ENCODE measurements at places on chromosomes 1 and 21.

DNA sequence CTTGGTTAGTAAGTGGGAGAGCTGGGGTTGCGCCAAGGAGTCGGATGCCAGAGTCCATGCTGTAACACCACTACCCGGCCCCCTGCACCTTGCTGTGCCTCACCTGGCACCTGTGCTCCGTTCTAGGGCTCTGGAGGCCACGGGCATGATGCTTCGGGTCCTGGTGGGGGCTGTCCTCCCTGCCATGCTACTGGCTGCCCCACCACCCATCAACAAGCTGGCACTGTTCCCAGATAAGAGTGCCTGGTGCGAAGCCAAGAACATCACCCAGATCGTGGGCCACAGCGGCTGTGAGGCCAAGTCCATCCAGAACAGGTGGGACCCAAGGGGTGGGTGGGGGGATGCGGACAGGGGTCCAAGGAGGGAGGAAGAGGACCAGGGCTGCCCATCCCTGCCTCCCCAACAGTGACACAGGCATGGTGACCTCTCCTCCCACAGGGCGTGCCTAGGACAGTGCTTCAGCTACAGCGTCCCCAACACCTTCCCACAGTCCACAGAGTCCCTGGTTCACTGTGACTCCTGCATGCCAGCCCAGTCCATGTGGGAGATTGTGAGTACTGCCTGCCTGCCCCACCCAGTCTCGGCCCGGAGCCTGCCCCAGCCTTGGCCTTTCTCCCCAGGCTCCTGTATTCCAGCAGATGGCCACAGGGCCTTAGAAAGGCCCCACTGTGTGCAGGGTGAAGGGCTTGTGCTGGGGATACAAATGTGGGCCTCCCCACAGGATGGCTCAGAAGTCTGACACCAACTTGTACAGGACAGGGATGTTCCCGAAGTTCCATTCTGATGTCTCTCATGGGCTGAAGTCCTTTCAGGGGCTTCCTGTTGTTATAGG is 9.6 kb upstream of the HTR6 start:
- no peak for DNase-seq

DNA sequence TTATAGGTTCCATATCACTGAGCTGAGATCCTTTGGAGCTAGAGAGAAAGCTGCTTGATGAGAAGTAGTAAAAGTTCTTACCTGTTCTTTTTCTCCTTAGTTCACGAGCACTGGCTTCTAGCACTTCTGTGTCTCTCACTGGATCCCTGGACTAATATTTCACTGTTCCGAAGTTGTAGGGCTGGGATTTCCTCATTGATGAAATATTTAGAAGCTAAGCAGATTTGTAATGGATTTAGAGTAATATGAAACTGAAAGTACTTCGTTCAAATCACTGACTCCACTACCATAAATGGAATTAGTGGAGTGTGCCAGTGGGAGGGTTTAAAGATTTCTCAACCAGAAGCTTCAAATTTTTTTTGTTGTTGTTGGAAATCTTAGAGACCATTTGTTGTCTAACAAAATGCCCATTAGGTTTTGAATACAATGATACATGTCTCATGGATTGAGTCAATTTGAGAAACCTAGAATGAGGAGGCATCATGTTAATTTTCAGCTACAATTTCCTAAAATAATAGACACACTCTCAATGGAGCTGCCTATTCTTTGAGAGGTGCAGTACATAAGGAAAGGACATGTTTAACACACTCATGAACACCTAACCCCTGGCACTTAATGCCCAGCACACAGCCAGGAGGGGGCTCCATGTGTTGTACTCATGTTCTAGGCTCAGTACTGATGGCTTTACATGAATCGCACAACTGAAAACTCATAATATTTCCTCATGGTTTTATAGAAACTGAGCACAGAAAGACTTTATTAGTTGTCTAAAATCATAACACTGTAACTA is at the start of gene GBP1:
TSS of gene GBP1 (minus strand) at position 130 of the 790 bp plus-strand sequence. CDS start 1,974 bp downstream, outside the sequence.
- no peak for DNase-seq

- no peak for DNase-seq
Measured at GRCh38 chr1:222642468-222642867, 24.6 kb downstream of the MIA3 start.

DNA sequence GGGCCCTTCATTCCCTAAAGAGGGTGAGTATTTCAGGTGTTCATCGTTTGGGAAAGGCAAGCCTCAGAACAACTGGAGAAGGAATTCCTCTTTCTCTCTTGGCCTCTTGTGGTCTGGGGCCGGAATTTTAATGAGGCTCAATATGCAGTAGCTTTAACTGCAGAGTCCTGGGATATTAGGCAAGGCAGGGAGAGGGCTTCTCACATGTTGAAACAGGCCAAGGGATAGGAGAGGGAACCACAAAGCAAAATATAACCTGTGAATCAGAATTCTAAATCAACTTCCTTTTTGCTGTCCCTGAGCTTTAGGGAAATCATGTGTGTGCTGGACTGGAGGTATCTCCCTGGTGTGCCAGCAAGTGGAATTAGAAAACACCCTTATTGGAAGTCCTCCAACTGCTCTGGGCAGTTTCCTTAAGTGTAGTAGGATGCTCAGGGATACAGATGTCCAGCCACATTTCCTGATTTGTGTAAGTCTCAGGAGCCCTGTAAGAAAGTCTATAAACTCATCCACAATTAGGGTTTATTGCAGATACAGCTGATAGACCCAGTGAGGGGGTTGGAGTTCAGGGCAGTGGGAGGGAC is 215.8 kb upstream of the ZRANB2 start:
- DNase-seq, result no peak

DNA sequence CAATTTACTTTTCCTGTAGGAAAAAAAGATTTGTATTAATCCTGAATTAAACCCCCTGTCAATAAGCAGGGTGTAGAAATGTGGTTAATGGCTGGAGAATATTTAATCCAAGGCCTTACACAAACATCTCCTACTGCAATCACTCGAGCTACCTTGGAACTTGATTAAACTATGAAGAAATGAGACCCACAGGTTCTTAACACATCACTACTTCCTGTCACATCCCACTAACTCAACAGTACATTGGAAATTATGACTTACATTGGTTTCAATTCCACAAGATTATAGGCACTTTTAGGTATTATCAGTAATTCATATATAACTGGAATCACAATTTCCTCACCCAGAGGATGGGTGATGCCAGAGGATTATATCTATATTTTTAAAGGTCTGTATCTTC is 480.3 kb downstream of the MRPL39 start:
- DNase-seq, result no peak

- no peak for DNase-seq
Measured at GRCh38 chr1:96208428-96208827, 513.2 kb upstream of the PTBP2 start.
